ENCODE measurements at places on chromosomes 2 and 18.

DNA sequence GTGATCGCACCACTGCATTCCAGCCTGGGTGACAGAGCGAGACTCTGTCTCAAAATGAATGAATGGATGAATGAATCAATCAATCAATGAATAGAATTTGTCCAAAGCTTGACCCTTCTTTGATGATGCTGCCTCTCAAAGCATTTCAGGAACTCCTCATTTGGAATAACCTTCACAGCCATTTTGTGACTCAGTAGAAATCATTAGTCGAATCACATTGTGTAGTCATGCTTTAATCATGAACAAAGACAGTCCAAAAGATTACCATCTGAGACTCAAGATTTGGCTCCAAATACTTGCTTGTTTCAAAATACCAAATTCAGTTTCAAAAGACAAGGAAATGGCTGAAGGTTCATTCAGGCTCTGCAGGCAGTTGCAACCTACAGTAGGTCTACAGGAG, 83.1 kb downstream of the VWA3B start:
- DNase-seq: no peak

DNA sequence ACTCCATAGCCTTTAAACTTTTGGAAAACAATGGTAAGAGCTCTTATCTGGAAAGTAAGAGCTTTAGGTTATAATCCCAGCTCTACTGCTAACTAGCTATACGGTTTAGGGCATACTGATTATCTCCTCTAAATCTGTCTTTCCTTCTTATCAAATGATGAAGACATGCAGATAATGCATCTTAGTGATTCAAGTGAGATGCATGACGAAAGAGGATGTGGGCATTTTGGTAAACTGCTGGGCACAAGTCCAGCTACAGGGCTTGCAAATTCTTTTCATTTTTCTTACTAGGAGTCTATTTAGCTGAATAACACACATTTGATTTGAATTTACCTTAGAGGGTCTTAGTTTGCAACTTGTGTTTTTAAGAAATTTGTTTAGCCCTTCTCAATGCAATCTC, 1604.8 kb upstream of the ZEB2 start:
- DNase-seq: no peak

- no peak for DNase-seq
Observed at GRCh38 chr18:55247032-55247431, 287.8 kb upstream of the CCDC68 start.

DNA sequence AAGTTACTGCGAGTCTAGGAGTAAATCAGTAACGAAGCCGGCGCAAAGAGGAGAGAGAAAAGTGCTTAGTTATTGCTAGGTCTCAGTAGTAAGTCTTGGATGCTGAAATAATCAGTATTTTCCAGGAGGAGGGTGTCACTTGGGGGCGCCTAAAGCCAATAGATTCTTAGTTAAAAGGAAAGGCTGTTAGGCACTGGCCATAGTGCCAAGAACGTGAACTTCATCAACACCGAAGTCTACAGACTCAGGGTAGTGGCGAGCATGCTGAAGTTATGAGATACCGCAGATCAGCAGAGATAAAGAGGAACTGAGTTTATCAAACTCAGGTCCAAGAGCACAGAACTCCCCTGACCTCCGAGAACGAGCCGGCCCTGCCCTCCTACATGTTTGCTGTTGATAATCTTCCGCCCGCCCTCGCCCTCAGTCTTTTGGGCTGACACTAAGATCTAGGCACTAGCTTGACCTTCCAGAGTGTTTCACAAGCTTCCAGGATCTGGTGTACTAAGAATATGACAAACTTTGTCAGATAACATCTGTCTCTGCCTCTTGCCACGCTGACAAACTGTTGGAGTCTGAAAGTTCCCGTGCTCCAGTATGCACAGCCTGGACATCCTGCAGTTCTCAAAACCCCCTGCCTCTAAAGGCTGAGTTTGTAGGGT, 49.2 kb downstream of the CYB5A start:
- no peak for DNase-seq

GRCh38 chr18:58253871-58254270, 209.8 kb downstream of the NEDD4L start:
- no peak for DNase-seq

DNA sequence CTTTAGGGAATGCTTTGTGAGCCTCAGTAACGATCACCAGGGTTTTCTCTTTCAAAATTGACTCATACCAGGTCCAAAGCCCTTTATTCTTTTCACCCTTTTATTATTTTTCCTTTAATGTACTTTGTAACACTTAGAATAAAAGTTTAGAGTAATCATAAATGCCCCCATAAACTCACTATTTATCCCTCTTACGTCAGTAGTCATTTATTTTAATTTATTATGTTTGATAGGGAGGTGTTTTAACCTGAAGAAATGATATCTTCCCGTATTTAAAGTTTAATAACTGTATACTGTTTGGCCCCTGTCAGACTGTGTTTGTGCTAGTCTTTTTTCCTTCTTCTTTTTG, 1.1 kb downstream of the TWSG1 start:
- DNase-seq: no peak

DNA sequence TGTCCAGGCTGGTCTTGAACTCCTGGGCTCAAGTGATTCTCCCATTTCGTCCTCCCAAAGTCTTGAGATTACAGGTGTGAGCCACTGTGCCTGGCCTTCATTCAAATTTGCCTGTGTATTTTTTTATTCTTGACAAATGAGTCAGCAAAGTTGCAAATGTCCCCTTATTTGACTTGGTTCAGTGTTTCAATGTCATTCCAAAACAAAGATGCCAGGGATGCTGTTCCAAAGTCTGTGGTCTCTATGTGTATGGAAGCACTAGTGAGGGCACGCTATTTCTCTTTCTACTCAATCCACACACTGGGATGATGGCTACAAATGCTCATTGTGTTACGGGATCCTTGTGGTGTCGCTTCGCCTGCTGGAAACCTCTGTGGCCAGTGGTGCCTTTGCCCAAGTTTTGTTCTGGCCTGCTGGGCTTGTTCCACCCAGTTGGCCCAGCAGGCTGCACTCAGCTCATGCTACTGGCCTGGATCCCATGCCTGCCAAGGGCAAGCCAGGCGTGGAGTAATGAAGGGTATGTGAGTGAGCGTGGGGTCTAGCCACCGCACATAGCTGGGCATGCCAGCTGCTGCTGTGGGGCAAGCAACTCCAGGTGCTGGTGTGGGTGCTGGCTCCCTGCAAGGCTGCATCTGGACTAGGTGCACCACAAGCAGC, 35.6 kb downstream of the FBXO48 start:
- DNase-seq: no peak

- no peak for DNase-seq
Observed at GRCh38 chr18:44246001-44246400, 434.7 kb upstream of the SETBP1 start.

DNA sequence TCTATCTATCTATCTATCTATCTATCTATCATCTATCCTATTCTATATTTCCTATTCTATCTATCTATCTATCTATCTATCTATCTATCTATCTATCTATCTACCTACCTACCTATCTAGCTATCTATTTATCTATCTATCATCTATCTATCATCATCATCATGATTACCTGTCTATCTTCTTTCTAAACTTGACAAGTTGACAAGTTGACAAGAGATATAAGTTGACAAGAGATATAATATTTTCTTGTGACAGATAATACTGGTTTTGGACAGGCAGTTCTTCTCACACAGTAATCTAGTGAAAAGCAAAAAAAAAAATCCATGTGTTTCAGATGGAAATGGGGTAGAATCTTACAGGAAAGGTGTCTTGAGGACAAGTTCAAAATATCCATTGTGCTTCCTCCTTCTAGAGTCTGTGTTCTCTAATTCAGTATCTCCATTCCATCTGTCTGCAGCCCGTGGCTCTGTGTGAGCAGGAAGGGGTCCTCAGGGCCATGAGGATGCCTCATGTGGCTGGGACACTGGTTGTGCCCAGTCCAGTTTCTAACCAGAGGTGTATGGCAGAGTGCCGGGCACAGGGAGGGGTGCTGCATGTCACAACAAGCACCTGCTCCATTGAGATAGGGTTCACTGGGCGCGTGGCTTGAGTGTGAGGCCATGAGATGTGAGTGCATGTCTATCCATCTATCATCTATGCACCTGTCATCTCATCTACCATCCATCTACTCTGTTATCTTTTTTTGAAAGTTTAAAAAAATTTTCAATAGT, 212.4 kb upstream of the PXDN start:
- no peak for DNase-seq

GRCh38 chr18:77572537-77572936, 322.9 kb downstream of the GALR1 start:
- DNase-seq: no peak

DNA sequence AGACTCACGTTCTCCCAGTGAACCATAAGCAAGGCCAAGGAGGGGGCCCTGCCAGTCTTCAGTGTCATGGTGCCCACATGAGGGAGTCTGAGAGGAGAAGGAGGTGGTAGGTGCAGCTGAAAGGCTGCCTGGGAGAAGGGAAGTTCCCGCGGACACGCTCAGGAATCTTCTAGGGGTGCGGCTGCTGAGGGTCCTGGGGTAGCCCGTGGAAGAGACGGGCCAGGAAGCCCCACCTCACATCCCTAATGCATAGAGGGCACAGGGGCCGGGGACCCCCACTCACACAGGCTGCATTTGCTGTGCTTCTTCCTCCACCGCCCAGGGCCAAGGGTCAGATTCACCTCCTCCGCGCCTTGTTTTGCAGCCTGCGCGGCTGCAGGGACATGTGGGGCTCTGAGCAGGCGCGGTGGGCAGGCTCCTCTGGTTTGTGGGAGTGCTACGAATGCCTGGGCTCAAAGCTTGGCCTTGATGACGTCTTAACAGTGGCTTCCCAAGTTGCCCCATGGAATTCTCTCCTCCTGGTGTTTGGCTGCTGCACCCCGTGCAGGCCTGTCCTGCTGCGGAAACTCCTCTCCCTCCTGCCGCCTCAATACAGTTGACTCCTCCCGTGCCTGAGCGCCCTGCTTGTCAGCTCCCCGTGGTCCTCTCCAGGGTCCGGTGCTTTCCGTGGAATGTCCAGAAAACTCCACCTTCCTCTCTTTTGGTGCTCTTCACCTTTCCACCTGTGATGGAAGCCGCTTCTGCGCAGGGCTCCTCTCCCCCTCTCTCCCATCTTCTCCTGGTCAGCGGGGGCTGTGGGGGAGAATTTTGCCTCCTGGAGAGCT, 95.7 kb downstream of the VAPA start:
- DNase-seq: no peak

DNA sequence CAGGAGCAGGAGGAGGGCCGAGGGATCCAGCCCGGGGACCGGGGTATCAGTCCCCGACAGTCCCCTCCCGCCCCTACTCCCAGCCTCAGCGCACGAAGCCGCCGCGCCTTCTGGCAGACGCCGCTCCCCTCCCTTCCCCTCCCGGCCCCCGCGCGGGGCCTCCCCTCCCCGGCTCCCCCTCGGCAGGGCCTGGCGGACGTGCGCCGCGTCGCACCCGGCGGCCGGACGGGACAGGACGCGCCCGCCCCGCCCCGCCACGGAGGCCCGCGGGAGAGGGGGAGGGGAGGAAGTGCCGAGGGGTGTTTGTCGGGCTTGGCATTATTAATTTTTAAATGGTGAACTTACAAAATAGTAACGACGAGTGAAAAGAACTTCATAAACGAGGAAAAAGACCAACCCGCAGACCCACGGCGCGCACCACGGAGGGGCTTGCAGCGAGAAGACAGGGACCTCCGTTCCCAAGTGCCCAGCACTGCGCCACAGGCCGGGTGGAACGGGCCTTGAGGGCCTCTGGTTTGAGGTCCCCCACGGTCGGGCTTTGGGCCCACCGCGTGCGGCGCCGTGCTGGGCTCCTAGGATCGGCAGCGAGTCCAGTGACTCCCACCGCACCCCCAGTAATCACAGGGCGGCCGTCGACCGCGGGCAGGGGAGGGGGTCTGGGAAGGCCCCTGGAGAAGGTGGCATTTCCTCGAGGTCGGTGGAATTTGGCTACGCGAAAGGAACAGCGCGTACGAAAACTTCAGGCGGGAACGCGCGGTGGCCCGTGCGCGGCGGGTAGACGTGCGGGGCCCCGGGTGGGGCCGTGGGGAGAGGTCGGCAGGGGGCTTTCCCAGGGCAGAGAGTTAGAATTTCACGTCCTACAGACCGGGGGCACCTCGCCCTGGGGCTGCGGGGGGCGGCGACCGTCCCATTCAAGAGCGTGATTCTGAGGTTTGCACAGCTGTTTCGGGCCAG, 954 bp upstream of the CTDSP1 start:
- no peak for DNase-seq

DNA sequence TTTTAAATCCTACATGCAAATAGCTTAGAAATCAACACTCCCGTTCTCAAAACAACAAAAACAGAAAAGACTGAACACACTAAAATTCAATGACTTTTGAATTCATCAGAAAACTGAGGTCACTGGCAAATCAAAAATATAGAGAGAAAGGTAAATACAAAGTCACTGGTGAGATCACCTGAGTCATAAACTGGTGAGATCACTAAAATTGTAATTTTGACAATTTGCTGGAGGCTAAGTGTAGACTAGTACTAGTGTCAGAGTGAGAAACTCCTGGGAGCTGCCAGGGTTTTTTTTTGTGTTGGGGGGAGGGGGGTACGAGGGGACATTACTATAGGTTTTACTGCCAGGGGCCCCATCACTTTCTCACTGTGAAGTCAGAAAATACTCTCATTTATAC, 1876.0 kb upstream of the CELF4 start:
- no peak for DNase-seq

GRCh38 chr18:75407468-75408437, 19.8 kb downstream of the SMIM21 start:
- no peak for DNase-seq

- no peak for DNase-seq
Observed at GRCh38 chr18:66734451-66734850, 130.6 kb upstream of the CDH19 start.

- no peak for DNase-seq
Observed at GRCh38 chr2:25125976-25126375, 42.4 kb downstream of the POMC start.

DNA sequence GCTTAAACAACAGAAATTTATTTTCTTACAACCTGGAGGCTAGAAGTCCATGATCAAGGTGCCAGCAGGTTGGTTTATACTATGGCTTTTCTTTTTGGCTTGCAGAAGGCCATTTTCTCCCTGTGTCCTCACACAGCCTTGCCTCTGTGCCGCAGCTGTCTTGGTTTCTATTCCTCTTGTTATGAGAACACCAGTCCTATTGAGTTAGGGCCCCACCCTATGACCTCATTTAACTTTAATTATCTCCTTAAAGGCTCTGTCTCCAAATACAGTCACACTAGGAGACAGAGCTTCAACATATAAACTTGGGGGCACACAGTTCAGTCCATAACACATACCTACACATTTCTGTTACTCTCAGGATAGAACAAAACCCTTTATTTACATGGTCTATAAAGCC, 17.3 kb upstream of the RHOB start:
- no peak for DNase-seq

DNA sequence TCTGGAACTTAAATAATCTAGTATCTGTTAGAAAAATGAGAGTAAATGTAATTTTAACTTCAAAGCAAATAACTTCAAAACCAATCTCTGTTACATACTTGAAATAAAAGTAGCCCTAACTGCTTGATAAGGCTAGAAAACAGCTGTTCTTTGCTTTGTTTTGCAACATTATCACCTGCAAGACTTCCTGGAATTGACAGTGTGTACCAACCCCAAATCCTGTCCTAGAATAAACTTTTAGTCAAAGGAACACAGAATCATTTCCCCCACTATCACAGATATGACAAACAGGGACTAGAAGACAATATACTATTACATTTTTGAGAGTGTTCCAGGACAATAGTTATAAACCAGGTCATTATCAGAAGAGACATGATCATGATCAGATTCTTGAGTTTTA, 105.3 kb upstream of the PGAP1 start:
- DNase-seq: no peak
